WTC11 (cell line): ENCODE measurements at places on chromosomes 2 and 18.

DNA sequence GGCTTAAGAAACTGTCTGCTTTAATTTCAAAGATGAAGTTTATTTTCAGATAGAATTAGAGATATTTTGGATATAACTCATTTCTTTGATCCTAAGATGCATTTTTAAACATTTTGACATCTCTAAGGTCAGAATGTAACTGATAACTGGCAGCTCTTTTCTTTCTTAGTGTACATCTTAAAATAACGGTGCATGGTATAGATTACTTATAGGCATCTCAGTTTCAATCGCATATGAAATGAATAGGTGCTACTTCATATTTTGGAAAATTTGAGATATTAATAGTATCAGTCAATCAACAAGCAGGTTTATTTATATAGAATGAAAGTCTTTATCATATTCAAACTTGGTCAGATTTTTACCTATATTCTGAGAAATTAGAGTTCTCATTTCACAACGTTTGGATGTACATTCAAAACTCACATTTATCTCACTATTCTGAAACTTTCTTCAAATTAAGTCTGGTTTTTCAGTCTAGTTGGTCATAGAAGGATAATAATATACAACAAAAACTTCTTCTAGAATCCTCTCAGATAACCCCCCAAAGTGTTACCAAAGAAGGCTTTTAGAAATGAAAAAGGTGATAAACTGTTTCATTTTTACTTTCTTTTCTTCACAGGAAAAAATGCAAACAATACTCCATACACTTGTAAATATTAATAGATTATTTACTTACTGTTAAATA, 122.8 kb upstream of the WDSUB1 start:
- no peak for DNase-seq

DNA sequence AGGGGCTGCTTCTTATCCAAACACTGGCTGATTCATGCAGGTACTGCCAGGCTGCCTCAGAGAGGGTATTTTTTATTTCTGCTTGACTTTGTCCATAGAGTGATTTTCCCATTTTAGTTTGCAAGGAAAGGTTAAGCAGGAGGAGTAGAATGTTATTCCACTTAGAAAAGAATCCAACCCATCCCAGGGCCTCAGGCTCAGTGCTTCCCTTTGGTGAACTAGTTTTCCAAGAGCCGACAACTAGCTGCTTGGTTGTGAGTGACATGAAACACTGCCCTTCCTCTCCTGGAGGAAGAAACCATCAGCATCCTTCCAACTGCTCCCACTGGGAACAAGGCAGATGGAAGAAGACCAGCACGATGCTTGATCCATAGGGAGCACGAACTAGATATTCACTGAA, 58.5 kb downstream of the BCL2 start:
- no peak for DNase-seq

DNA sequence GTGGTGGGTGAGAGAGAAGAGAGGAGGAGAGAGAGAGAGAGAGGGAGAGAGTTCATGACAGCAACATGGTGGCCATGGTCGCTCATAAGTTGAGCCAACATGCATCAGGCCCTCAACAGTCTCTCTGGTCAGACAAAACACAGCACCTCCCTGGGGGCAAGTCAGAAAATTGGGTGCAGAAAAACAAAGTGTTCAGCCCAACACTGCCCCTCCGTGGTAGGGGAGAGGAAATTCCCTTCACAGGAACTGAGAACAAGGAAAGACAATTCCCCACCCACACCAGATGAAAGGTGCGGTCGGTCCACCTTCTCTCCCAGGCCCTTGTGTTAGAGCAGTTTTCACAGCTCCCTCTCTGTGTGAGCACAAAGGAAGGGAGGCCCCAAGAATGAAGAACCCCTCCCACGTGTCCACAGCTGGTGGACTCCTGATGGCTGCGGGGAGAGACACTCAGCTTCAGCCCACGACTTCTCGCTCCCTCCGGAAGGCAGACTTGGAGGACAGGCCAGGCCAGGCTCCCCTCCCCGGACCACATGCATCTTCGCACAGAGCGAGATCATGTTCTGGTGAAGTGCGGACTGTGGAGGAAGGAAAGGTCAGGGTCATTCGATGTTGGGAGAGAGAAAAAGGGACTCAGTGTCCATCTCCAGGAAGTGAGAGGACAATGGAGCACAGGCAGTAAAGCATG, 181.7 kb downstream of the ANAPC1 start:
- peak; percentile 75 for DNase-seq

DNA sequence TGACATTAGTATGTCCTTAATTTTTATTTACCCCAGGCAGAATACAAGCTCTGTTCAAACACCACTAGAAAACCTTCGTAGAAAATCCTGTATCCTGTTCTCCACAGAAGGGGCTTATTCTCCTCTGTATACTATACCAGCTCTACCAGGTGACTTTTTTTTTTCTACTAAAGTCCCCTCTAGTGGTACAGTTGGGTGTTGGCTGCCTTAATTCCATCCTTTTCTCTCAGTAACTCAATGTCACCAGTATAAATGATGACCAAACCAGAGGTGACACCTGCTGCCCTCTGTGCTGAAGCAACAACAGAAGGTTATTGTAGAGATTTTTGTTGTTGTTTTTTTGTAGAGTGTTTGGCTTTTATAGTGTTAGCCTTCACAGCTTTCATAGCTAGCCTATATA, 1322.0 kb downstream of the LRP1B start:
- DNase-seq: no peak

DNA sequence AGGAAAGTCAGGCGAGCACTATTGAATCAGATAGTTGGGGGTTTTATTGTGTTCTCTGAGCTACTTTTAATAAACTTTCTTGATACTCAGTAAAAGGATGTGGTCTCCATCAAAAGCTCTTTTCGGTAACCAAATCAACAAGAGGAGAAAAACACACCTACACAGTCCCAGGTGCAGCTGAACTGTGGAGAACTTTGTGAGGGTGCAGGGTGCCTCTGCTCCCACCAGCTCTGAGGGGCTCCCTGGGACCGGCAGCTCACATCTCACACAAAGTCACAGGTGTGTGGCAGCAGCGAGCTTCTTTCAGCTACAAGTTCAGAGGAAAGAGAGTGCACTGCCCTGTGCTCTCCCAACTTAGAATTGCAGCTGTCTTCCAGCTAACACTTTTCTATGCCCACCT, 650.4 kb downstream of the RNF144A start:
- DNase-seq: no peak

GRCh38 chr2:163644238-163644637, 91.6 kb downstream of the FIGN start:
- DNase-seq: no peak

- DNase-seq: no peak
Measured at GRCh38 chr2:36737131-36737750, 40.7 kb downstream of the VIT start.

DNA sequence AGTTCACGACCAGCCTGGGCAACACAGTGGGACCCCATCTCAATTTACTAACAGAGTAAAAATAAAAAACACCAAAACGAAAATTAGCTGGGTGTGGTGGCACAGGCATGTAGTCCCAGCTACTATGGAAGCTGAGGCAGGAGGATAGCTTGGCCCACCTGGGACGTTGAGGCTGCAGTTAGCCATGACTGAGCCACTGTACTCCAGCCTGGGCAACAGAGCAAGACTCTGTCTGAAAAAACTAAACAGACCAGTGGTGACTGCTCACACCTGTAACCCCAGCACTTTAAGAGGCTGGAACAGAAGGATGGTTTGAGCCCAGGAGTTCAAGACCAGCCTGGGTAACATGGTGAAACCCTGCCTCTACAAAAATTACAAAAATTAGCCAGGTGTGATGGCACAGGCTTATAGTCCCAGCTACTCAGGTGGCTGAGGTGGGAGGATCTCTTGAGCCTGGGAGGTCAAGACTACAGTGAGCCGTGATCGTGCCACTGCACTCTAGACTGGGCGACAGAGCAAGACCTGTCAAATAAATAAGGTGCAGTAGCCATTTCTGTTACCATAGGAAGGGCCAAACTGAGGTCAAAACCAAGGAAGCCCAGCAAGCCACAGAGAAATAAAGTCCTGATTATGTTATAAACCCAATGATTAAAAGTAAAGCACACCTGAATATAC, 14.0 kb downstream of the USP34 start:
- no peak for DNase-seq

DNA sequence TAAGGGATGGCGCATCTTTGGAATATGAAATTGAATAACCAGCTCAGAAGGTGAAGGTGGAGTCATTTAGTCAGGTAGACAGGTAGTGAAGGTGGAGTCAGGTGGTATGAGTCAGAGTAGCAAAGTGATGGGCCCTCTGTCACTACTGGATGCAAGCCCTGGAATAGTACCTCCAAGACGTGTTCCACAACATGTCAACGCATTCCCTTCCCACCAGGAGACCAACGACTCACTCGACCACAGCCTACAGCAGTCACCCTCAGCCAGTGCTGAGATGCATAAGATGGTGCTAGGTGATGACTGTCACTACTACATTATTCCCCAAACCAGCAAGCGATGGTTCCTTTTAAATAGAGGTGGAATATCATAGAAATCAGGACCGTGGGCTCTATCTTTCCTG, 6.8 kb downstream of the CPLX4 start:
- DNase-seq: no peak

DNA sequence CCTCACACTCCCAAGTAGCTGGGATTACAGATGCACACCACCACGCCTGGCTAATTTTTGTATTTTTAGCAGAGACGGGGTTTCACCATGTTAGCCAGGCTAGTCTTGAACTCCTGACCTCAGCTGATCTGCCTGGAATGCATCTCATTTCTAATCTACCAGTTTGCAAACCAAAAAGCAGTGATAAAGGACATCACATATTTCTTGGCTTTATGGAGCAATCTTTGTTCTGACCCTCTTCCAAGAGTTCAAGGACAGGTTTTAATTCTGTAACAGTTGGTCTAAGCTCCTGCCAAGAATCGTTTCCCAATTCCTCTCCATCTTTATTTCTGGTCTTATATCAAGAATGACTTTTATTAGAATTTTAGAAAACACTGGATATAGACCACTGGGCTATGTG, 67.7 kb downstream of the SLC40A1 start:
- no peak for DNase-seq

DNA sequence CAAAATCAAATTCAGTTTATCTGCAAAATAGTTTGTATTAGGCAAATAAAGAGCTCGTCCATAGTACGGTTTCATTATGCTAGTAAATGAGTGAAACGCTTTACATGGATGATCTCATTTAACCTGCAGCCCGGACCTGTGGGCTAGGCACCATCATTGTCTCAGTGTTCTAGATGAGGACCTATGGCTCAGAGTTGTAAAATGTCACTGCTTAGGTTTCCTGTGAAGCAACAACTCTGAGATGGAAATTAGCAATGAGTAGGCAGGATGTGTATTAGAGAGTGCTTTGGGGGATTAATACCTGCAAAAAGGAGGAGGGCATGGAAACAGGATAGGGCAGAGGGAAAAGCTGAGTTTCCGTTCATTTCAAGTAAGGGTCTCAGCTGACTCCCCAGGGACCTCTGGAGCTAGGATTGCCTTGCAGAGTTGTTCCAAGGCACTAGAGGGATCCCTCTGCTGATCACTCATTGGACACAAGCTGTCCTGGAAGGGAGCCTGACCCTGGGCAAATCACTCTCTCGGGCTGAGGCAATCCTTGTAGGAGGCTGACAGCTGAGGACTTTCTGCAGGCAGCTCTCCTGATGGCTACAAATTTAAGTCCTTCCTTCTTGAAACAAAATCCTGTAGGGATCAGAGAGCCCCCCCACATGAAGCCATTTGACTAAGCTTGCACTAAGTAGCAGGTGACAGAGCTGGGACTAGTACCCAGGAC, 58.8 kb upstream of the SIX2 start:
- DNase-seq: no peak

- no peak for DNase-seq
Measured at GRCh38 chr2:38267270-38267925, 109.7 kb downstream of the ATL2 start.

GRCh38 chr2:133768256-133768655, 200.0 kb upstream of the NCKAP5 start:
- DNase-seq: no peak

- DNase-seq: no peak
Measured at GRCh38 chr2:188884517-188884916, 89.7 kb upstream of the COL3A1 start.

DNA sequence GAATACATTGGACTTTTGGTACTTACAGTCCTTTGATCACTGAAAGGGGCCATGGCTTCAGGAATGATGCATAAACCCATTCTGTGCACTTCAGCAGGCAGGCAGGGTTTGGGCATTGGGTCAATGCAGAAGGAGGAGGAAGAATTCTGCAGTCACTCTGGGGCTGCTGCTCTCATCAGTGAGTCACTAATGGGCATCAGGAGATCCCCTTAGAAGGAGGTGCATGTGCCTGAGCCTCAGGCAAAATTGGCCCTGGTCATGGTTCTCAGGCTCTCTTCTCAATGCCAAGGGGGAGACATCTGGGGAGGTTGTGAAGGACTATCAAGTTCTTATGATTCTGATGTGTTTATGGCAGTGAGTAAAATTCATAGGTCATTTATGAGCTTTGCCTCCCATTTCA, 52.0 kb upstream of the TNP1 start:
- no peak for DNase-seq

DNA sequence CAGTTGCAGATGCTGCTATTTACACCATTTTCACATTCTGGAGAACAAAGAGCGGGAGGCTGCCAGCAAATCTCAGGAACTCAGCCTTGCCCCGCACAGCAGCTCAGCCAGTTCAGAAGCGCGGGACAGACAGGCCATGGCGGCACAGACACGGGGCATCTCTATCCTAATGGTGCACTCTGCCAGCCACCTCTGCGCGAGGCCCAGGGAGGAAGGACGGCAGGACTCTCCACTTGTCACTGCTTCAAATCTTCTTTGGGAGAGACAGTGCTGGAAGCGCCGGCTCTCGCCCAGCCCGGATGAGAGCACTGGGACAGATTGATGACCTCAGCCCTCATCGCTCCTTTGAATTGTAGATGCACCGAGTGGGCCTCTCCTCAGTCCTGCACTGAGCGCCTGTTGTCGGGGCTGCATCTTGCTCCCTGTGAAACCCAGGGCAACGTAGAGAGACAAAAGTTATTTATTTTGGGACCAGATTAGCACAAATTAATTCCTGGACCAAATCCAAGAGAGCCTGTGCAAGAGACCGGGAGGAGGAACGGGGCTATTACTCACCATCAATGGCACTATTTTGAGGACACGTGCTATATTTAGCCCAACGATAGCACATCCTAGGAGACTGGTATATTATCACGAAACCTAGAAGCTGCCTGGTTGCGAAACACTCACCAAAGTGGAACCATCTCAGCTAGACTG, 211.4 kb upstream of the SMIM21 start:
- no peak for DNase-seq

- no peak for DNase-seq
Measured at GRCh38 chr2:172420216-172420615, 7.2 kb upstream of the ITGA6 start.

- DNase-seq: no peak
Measured at GRCh38 chr18:10926621-10927161, 222.7 kb downstream of the PIEZO2 start.

GRCh38 chr2:127032621-127033020, 74.3 kb downstream of the BIN1 start:
- DNase-seq: no peak

GRCh38 chr2:130150181-130151144, 5.6 kb upstream of the CCDC74B start:
- no peak for DNase-seq
